ENCODE measurements at places on chromosomes 3 and 15.

DNA sequence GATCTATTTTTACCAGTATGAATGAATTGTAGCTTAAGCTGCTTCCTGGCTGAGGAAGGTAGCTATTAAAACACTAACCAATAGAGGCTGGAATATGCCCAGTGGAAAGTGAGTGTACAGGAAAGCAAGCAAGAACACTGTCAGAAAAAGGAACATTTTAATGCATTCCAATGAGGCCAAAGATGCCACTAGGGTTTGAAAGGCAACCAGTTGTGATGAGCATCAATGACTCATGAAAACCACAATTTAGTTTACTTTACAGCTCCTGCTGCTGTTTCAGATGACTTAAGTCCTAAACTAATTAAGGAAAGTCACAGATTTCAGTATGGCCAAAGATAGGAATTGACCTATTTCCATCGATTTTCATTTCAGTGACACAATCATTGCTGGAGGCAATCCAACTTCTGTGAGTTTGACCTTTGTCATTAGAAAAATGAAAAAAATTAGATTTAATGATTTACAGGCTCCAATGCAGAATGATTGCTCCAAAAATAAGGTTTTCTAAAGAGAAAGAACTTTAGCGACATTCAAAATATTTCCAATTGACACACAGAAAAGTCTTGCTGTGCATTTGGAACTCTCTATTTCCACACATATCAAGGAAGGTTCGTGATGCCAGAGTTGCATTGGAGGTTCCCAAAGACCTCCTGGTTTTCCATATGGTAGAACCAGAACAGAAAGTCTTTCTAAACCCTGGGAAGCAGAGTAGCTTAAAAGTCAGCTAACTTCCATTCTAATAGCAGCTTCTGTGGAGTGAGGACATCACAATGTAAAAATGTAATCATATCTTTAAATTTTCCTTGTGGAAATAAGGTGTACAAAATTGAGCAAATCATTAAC, 103.0 kb downstream of the SUCNR1 start:
- no peak for DNase-seq

DNA sequence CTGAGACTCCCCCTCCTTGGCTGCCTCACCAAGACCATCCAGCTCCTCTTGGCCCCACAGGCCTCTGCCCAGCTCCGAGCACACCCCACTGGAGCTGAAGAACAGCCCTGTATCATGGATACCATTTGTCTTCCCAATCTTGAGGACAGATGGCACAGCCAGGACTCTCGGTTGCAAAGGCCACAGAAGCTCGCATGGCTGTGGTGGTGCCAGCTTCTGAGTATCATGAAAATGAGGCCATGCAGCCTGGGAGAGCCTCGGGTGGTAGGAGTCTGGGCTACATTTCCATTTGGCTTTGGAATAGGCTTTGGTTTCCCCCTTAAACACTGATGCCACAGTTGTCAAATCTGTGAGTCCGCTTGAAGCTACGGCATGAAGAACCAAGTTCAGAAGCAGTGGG, 106.6 kb downstream of the SEMA5B start:
- DNase-seq: no peak

DNA sequence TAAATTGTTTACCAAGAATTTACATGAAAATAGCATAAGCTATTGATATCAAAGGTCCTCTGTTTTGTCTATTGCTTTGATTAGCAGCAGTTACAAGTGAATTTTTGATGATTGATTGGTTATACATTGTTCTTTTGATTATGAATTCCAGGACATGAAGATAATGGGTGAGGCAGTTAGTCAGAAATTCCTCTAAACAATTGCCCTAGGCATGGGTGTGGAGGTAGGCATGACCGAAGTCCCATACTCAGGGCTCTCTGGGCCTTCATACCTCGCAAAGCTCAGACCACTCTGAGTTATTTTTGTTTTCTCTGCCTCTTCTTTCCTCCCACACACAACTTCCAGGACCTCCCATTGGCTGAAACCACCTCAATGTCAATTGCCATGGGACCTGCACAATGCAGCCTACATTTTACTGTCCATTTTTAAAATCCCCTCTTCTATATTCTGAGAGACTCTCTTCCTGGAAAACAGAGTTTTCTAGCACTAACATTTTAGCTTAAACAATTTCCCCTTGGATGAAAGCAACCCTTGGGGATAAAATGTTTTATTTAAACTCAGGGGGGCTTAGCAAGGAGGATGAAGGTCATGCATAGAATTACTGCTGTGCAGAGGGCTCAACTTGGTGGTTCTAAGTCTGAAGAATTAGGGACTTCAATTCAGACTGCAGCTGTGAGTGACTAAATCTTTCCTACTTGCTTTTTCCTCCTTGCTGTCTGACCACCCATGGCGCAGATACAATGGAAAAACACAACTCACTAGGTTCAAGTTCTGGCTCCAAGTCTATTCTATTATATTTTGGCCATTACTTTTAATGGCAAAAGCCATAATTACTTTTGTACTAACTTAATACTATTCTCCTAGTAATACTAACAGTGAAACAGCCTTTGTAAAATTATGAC, 594.8 kb downstream of the NTRK3 start:
- no peak for DNase-seq

GRCh38 chr3:64667887-64668581, 19.8 kb downstream of the ADAMTS9 start:
- DNase-seq: no peak

DNA sequence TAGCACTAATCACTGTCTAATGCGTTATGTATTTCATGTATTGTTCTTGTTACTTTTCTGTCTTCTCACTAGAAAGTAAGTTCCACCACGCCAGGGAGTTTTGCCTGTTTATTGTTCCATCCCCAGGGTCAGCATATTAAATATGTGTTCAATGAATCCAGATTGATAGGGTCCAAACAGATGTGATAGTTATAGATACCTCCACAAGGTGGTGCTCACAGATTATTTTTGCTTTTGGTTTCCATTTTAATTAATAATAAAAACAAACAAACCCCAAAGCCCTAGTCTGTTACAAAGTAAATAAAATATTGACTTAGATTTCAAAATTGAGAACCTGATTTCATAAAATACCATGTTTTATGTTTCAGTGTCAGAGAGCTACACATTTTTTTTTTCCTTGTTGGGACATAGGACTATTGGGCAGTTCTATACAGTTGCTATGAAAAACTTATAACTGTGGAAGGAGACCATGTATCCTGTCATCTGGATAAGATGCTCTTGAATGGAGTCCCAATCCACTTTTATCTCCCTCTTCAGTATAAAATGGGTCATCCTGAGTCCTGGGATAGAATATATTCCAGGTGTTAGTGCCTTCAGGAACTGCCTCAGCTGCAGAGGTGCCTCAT, 12.4 kb downstream of the OTOL1 start:
- no peak for DNase-seq

- DNase-seq: no peak
Measured at GRCh38 chr3:36705015-36705414, 59.3 kb downstream of the DCLK3 start.

- no peak for DNase-seq
Measured at GRCh38 chr3:169029674-169030285, 633.7 kb downstream of the MECOM start.
